ENCODE measurements at places on chromosomes 5 and 9.

GRCh38 chr5:56202483-56202882, 30.6 kb downstream of the ANKRD55 start:
- DNase-seq = no peak

DNA sequence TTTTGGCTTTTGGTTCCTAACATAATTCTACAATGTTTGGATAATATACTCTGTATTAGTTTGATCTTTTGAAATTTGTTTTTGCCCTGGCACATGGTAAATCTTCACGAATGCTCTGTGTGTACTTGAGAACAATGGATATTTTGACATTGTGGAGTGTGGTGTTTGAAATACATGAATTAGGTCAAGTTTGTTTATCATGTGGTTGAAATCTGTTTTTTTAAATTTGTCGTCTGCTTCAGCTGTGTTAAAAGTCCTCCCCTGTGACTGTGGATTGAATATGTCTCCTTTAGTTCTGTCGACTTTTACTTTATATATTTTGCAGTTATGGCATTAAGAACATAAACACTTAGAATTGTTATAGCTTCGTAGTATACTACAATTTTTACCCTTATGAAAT, 60.3 kb downstream of the DUSP1 start:
- no peak for DNase-seq

- DNase-seq = no peak
Measured at GRCh38 chr9:7579351-7579750, 220.2 kb downstream of the DMAC1 start.

DNA sequence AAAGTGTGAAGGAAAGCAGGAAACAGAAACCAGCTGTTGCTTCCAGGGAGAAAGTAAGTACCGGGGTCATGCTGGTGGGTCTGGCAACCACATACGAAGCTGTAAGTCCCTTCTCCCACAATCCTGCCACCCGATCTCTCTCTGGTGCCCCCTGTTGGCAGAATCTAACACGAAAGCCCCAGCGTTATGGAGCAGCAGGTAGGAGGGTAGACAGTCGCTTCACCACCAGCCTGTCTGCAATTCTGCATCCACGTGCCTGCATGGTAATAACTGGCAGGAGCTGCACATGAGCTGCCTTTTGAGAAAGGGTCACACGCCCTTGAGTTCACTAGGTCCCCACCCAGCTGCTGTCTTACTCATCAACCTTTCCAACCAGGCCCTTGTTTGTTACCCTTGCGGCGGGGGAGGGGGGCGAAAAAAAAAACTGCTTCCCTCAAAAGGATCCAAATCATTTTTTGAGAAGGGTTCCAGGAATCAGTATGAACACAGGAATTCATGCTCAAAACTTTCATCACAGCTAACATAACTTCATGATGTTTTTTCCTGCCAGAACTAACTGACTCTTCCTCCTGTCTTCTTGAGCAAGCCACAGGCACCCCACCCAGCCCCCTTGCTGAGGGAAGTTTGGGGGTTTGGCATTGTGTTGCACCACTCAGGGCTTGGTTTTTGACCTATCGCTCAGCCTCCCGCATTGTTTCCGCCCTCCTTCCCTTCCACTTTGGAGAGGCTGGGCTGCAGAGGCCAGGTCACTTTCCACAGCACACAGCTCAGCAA, 19.6 kb upstream of the TMEM252 start:
- peak; percentile 65 for DNase-seq

DNA sequence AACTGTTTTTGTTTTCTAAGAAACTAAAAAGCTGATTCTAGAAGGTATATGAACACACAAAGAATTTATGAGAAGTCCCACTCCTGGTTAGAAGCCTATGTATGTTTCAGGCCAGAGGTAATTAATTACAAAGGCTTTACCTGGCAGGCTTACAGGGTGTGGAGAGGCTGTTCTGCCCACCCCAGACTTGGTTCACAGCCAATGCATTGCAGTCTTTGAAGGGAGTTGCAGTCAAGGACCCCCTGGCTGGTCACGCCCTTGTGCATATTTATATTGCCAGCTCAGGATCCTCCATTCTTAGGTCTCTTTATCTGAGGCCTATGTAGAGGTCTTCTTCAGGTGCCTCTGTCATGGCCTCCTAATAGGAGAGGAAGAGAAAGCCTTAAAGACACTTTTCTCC, 13.6 kb upstream of the PRSS3 start:
- no peak for DNase-seq

DNA sequence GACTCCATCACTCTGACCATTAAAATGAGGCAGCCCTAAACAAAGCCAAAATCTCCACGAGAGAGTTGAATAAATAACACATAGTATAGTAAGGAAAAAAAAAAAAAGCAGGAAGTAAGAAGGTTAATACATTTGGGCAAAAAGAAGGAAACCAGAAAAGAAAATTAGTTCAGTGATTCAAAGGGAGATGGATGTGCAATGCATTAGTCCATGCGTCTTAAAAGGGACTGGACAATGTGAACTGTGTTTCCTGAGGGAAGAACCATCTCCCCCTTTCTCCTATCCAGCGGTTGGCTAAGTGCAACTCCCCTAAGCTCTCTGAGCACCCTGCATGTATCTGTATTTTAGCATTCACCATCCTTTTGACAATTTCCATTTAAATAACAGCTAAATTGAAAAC, 1.4 kb downstream of the ANKRA2 start:
- DNase-seq = no peak

DNA sequence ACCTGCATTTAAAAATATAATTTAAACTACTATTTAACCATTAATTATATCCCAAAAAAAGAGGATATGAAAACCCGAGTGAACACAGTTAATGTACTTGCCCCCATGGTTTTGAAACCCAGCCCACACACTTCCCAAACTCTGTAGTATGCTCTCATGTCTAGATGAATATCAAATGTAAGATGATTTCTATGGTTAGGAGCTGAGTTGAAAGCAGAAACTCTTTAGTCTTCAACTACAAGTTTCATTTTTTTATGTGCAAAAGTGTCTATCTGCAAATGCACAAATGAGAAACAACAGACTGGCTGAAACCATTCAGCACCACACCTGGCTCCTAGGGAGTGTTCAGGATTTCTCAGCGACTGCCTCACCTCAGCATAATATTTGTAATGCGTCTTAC, 183.3 kb downstream of the SEMA5A start:
- no peak for DNase-seq

DNA sequence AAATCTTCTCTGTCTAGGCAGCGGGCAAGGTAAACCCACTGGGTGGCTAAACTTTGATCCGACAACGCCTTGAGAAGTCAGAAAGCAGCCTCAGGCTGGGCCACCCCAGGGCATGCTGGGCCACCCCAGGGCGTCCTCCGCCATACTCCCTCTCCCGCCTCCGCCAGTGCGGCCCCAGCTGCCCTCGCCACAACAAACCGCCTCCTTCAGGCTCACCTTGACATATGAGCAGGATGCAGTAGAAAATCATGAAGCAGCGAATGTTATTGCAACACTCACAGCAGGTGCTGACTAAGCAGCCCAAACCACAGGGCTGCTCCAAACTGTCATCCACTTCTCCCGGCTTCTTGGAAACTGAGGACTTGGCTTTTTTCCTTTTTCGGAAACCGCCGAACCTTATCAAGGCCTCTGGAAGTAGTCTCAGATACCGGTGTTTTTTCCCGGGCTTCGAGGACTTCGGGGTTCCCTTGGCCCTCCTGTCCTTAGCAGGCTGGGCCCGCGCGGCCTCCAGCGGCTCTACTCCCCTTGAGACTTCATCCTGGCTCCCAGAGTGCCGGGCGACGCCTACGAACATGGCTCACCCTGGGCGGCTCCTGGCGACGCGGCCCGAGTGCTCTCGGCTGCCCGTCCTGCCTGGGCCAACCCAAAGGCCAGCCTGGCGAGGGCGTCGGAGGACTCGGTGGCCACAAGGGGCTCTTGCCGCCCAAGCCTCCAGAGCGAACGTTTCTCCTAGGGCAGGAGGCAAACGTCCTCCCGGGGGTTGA, at the start of gene SLCO6A1:
TSS of gene SLCO6A1 (minus strand) at position 731 of the 764 bp plus-strand sequence. CDS start at position 574, 157 bp downstream.
- no peak for DNase-seq

DNA sequence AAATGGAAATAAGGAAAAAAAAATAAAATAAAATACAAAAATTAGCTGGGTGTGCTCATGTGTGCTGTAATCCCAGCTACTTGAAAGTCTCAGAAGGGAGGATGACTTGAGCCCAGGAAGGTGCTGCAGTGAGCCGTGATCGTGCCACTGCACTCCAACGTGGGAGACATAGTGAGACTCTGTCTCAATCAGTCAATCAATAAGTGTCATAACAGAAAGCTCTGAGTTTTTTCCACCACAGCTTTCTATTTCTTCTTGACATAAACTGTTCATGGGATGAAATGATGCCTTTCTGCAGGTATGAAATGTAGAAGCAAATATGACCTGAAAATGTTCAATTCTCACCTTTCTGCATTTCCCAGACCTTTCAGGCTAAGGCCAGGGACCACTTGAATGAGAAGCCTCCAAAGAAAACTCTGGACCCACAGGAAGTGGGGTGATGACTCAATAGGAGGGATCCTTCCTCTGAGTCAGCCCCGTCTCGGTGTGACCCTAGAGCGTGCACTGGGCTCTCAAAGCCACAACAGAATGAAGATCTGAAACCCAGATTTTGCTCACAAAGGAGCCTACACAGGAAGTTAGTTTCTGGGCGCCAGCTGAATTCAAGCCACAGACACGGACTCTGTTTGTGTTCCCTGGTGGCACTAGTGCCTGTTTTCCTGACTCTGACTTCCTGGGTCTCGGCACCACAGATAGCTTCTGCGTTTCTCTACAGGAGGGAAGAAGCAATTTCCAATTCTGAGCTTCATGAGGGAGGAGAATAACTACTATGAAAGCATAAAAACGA, 62.0 kb downstream of the ANKH start:
- DNase-seq = peak; percentile 74

- no peak for DNase-seq
Measured at GRCh38 chr9:85392260-85392659, 349.5 kb downstream of the AGTPBP1 start.

GRCh38 chr5:86917117-86917579, 299.4 kb downstream of the COX7C start:
- no peak for DNase-seq

- no peak for DNase-seq
Measured at GRCh38 chr9:9283159-9283986, 1329.4 kb downstream of the PTPRD start.

GRCh38 chr5:170627271-170627670, 123.5 kb downstream of the KCNIP1 start:
- no peak for DNase-seq

DNA sequence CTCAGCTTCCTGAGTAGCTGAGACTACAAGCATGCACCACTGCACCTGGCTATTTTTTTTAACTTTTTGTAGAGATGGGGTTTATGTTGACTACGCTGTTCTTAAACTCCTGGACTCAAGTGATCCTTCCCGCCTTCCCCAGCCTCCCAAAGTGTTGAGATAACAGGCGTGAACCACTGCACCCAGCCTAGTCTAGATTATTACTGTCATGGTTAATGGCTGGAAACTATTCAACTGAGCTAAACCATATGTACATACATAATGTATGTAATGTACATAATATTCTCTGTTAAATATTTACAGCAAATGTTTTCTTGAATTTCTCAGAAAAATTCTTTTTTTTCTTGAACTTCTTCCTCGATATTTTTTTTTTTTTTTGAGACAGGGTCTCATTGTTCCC, 21.3 kb downstream of the PPP2CA start:
- DNase-seq = no peak

GRCh38 chr5:135216471-135217343, 182.3 kb downstream of the MACROH2A1 start:
- no peak for DNase-seq

- peak; percentile 44 for DNase-seq
Measured at GRCh38 chr9:128554155-128554862, 1.9 kb downstream of the SPTAN1 start.

DNA sequence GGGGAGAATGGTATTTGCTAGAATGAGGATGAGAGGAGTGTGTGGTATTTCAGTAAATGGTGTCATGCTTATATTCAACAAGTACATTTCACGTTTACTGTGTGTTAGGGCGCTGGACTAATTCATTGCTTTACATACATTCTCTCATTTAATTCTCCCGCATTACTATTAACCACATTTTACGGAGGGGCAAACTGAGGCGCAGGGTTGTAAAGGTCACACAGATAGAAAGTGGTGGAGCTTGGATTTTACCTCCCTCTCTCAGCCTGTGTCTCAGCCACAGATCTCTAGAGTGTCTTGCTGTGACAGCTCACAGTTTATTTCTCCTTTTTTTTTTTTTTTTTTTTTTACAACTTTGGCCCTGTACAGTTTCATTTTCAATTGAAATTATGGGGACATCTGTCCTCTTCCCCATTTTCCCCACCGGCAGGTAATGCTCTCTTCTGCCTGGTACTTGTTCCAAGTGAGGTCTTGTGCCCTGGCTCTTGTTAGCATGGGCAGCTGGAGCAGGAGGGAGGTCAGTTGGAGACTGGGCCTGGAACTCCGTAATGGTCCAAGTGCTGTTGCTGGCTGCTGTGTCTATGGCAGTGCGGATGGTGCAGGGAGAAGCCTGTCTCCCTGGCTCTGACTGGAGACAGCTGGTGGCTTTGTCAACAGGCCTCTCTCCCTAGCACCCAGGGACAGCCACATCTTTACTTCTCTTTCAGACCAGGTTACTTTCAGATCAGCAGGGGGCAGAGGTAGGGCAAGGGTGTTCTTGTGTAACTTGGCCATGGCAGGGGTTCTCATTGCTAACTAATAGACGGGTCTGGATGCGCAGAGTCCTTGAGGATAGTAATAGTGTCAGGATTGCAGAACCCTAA, 20.5 kb upstream of the NDST1 start:
- no peak for DNase-seq

DNA sequence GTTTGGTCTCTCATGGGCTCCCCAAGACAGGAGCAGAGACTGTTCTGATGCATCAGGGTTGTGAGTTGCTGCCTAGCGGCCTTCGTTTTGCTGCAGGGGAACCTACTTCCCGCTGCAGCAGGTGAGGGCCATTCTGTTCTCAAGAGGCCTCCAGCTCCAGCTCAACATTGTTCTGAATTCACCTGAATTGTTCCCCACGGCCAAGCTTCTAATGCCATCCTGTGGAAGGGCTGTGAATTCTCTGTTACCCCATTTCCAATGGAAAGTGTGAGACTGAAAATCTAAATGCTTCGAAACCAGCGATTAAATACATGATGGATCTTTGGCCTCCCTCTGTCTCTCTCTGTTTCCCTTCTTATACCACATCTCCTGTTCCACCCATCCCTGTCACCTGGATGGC, 349.1 kb upstream of the DAP start:
- DNase-seq = no peak

DNA sequence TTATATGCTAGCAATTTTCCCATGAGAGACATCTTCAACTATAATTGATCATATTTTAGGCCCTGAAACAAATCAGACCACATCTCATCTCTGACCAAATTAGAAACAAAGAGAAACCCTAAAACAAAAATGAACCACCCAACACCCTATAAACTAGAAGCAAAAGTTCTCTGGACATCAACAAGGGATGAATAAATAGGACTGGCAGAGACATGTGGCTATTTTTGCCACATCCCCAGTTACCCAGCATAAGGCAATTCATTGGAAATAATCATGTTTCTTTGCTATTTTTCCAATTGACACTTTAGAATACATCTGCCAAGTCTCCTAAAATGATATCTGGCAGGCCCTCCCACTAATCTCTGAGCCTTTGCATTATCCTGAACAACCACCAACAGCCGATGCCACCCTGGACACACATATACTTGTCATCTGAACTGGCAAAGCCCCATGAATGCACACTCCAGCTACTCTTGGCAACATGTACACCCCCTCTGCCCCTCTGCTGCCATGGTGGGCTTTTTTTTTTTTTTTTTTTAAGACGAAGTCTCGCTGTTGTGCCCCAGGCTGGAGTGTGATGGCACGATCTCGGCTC, 53.5 kb upstream of the EQTN start:
- DNase-seq = no peak

- DNase-seq = no peak
Measured at GRCh38 chr9:1256178-1256577, 206.0 kb downstream of the DMRT2 start.
